ENCODE measurements at places on chromosomes 5 and 9. TPM values are rescaled to one million over a fixed set of nuclear protein-coding genes. Genes with fewer than 3 reads are reported as not detected.

The ARL15 gene
- polyA plus RNA-seq = 27.0 TPM

The ACOT12 gene
- polyA plus RNA-seq = 0.84 TPM

The FOXD4L5 gene
- polyA plus RNA-seq = 0.35 TPM

The SMIM33 gene
- not detected for polyA plus RNA-seq

The GLRX gene
- polyA plus RNA-seq = 71.1 TPM

The CTNNAL1 gene
- 57.7 TPM for polyA plus RNA-seq

DNA sequence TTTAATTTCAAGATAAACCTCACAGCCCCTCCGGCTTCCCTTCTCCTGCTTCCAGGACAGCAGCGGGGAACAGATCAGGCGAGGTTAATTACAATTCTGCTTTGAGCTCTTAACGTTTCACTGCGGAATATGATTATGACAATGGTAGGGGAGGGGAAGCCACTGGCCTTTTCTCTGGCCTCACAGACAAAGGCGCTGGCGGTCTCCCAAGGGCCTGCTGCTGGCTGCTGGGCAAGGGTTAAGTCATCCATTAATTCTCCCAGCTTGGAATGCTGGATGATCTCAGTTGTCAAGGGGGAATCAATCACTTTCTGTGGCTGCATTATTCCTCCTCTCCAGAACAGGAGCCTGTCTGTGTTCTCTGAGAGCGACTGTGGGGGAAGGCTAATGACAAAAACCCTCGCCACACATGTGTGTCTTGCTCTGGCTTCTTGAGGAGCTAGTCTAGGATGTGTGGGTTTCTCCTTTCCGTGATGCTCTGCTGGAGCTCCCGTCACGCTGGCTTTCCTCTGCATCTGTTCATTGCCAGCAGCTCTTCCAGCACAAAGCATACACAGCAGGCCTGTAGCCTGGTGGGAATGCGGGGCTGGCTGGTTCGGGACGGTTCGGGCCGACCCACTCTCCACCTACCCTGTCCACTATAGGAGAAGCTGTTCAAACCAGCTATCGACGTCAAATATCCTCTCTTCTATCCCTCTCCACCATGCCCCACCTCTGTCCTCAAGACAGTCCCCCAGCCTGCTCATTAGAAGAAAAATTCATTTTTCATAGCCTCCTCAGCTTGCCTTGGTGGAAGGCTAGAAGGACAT is 82.8 kb downstream of the DCP2 start:
- DNase-seq = peak; percentile 82

DNA sequence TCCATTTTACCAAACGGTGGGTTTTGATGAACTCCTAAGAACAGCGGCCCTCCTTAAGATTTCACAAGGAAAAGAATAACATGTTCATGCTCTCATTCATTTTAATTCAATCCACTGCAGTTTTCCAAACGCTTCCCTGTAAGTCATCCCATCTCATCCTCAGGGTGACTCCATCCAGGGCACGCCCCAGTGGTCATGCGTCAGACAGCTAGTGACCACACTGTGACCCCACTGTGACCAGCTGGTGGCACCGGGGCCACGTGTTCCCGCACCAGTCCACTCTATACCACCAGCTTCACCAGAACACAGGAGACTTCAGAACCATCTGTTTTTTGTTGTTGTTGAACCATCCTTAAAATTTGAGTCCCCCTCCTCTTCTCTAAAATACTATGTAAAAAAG is 14.3 kb downstream of the ATPSCKMT start:
- DNase-seq = no peak

GRCh38 chr9:117491491-117491890 is 76.6 kb upstream of the ASTN2 start:
- no peak for DNase-seq

GRCh38 chr5:64659289-64659688 is 31.0 kb upstream of the SHISAL2B start:
- DNase-seq = no peak

- DNase-seq = no peak
Measured at GRCh38 chr5:57715296-57715695, 232.7 kb upstream of the ACTBL2 start.

DNA sequence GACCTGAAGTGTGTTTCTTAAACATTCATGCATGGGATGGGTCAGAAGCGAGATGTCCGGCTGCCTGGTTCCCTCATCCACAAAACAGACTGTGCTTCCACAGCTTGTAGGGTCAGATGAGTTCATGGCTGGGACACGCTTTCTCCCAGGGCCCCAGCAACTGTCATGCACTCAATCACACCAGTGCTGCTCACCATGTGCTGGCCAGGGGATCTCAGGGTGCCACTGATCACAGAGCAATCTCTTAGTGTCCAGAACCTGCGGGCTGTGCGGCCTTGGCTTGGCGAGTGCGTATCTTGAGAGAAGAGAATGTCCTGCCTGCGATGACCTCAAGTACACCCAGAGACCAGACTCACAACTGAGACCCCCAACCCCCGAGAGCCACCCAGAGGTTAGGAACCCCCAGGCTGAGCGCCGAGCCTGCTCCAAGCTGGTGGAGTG is 26.0 kb upstream of the FCN2 start:
- no peak for DNase-seq
